ENCODE measurements at places on chromosomes 1 and 21.
A peak's percentile ranks its signal among the peaks of the same experiment; 100 is the strongest.

- no peak for DNase-seq
These were observed 9.3 kb upstream of the FAM89A start for GRCh38 chr1:231049121-231049979.

DNA sequence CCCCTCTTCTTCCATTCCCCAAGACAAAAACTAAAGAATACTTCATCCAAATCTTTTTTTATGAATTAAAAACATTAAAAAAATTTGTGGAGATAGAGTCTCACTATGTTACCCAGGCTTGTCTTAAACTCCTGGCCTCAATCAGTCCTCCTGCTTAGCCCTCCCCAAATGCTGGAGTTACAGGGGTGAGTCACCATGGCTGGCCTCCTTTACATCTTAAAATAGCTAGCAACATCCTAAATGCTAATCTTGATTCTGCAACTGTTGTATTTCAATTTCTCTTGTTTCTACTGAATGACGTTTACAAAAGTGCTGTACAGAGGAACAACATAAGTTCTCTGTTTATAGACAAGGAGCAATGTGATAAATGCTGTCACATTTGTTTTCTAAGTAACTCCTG, 483.5 kb downstream of the ADGRL2 start:
- DNase-seq, result no peak

DNA sequence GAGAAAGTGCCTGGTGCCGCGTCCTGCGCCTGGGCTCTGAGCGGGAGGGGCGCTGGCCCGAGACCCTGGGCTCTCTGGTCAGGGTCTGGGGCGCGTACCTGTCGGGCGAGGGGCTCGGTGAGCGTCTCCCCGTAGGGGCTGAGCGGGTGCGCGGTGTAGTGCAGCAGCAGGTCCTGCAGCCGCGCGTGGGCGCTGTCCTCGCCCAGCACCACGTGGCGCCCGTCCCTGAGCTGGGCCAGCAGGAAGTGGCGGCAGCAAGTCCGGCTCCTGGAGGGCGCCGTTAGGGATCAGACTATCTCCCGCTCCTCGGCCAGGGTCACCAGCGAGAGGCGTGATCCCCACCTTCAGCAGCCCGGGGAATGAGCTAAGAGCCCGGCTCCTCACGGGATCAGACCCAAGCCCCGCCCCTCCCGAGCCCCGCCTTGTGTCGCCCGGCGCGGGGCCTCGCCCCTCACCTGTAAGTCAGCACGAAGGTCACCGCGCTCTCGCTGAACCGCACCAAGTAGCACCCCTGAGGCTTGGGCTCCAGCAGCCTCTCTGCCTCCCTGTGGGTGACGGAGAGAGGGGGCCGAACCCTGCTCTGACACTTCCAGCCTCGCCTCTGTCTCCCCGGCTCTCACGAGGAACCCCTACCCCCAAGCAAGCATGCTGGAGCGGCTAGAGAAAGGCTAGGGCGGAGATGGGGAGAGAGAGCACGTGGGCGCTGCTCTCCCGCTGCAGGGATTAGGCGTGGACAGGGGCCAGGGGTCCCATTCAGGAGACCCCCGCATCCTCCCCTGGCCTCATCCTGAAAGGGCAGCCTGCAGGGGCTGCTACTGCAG, 2.7 kb downstream of the SH2D2A start:
- DNase-seq, result peak; percentile 62

- DNase-seq, result no peak
These were observed 13.9 kb downstream of the LSS start for GRCh38 chr21:46214478-46215340.

DNA sequence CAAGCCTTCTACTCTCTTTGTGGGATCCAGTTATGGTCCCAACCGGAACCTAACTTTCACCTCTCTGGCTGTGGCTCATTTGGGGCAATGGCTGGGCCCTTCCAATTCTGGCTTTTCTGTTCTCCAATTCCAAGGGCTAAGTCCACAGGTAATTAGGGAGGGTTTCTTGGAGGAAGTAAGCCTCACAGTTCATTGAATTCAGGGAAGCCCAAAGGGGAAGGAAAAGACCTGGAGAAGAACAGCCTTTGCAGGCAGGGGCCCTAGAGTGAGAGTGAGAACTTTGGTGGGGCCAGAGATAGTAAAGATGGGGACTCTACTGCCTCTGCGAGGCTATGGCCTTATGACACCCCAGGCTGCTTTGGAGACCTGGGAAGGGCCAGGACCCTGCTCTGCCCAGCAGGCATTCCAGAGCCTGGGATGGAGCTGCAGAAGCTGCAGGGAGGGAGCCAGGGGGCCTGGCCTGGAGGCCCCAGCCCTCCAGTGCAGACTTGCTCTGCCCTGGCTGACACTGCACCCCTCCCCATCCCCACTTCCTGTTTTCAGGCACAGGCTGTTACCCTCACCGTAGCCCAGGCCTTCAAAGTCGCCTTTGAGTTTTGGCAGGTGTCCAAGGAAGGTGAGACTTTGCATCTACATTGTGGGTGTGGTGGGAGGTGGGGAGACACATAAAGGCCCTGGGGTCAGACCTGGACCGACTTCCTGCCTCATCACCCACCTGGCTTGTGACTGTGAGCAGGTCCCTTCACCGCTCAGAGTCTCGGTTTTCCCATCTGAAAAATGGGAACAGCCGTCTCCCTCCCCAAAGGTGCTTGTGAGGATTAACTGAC, 18.9 kb downstream of the LDLRAP1 start:
- DNase-seq, result peak; percentile 32

DNA sequence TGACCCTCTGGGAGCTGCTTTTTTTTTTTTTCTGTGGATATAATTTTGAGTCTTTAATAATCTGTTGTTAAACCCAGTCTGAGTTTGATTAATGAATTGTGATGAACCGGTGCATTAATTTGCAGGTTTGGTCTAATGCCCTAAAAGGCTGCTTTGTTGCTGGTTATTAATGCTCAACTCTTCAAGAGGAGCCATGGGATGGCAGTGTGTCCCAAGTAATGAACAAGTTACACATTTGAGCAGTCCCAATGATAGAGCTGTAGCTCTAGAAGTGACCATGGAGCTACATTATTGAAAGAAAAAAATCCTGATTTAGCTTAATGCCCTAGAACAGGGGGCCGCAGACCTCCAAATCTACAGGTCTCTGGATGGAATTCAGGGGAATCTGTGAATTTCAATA, 53.1 kb downstream of the RWDD3 start:
- DNase-seq, result no peak

GRCh38 chr1:22691031-22691753, 19.4 kb upstream of the EPHB2 start:
- DNase-seq, result no peak

DNA sequence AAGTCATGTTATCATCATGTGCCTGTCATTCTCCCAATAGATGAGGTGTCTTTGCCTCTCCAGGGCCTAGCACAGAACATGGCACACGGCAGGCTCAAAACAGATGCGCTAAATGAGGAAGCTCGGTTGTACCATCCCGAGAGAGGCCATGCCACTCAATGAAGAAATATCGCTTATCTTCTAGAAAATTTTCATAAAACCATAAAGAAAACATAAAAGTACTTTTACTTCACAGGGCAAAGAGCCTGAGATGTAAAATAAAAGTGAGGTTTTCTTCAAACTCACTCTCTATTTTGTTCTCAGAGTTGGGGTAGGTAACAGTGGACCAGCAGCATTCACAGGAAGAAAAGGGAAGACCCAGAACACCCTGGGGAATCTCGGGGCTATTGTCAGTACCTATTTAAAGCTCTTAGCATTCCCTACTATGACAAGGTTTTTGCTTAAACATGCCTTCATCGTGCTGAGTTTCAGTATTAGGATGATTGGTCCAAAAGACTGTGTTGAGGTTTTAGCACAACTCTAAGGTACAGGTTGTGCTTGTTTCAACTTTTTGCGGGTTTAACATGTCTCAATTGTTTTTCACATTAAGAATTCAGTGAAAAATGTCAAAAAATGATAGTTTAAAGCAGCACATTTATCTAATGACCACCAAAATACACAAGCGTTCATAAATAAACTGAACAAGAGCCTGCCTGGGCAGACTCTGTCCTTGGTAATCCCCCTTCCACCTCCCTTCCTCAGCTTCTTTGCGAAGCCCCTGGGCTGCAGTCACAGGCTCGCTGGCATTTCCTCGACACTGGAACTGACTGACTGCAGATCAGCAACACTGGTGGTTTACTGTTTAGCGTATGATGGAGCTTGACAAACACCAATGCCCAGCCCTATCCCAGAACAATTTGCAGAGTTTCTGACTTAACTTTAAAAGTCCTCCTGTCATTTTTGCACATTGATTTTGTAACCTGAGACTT, 55.6 kb downstream of the COQ8A start:
- DNase-seq, result no peak

DNA sequence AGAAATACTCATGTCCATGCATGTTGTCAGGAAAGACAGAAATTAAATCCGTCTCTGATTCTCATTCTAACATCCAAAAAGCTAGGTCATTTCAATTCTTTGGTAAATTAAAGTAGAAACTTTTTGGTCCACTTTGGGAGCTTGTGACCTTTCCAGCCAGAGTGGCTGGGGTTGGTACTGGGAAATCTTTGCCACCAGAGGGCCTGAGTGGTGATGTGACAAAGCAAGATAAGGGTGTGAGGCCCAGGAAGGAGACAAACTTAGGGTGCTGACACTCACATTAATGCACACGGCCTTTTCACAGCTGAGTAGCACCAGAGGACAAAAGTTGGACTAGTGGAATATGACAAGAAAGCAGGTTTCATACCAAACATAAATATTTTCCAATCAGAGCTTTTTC, 144.3 kb downstream of the DNM3 start:
- DNase-seq, result no peak

All from activated T-helper 9 cell treated with anti-CD3 and anti-CD28 coated beads, Interleukin-2, amount 50 U/mL, for 16 hours (primary cell).